Left ventricle myocardium superior (tissue), 1 donor: ENCODE measurements at places on chromosomes 2 and 18. TPM values are rescaled to one million over a fixed set of nuclear protein-coding genes. Genes with fewer than 3 reads are reported as not detected.

The ODC1 gene
- total RNA-seq: 26.4 TPM

The PDE11A gene
- total RNA-seq: 4.4 TPM

DNA sequence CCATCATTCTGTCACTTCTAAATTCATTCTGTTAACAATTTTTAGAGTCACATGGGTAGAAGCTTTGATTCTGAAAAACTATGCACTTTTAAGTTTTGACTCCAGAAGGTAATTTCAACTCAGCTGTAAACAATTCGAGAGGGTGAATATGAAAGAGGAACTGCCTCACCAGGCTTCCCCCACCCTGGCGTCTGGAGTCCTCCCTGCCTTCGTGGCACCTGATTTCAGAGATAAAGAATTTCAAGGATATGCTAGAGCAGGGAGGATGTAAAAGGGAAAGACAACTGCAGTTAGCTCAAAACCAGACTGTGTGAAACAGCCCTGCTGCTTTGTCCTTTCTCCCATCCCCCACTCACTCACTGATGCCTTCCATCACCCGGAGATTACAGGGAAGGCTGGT lies 40.7 kb downstream of the ONECUT2 start:
- no peak for DNase-seq

- no peak for DNase-seq
These were observed 163.0 kb downstream of the PRKCE start for GRCh38 chr2:45814488-45814887.

DNA sequence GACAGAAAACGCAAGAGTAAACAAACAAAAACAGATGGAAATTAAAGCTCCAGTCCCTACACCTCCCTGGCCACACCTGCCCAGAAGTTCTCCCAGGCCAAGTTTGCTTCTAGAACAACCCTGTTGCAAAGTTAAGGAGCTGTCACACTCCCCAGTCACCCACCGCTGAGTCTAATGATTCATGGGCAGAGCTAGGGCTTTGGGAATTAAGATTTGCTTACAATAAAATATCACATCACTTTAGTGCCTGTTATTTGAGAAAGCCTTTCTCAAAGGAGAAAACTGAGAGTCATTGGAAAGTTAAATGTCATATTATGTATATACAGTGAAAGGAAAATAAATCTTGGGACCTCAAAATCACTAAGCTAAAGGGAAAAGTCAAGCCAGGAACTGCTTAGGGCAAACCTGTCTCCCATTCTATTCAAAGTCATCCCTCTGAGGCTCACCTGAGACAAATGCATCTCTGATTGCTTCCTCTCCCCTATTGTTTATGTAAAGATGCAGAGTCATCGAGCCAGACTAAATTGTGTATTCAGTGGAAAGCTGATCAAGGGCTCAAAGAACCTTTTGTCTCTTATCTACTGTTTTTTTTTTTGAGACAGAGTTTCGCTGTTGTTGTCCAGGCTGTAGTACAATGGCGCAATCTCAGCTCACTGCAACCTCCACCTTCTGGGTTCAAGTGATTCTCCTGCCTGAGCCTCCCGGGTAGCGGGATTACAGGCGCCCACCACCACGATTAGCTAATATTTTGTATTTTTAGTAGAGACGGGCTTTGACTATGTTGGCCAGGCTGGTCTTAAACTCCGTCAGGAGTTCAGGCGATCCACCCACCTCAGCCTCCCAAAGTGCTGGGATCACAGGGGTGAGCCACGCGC lies 2.8 kb downstream of the CRYGB start:
- DNase-seq: no peak

- DNase-seq: no peak
These were observed 24.9 kb downstream of the KCMF1 start for GRCh38 chr2:84995826-84996225.

GRCh38 chr18:12455496-12455895 lies 47.8 kb downstream of the PRELID3A start:
- DNase-seq: no peak

DNA sequence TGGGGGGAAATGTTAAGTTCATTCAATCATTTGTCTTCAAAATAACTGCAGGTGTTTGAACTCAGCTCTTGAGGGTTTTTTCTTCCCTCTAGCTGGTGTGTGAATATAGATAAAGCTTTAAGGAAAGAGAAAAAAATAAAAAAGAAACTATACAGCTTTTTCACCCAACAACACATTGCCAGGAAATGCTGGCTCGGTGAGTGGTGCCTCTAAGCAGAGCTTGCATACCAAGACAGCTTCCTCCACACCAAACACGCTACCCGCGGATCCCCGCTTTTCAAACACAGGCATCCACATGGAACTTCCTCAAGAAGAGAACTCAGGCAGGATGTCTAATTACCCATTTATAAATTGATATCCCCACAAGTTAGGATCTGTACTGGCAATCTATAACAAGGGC lies 69.8 kb upstream of the TANK start:
- no peak for DNase-seq

DNA sequence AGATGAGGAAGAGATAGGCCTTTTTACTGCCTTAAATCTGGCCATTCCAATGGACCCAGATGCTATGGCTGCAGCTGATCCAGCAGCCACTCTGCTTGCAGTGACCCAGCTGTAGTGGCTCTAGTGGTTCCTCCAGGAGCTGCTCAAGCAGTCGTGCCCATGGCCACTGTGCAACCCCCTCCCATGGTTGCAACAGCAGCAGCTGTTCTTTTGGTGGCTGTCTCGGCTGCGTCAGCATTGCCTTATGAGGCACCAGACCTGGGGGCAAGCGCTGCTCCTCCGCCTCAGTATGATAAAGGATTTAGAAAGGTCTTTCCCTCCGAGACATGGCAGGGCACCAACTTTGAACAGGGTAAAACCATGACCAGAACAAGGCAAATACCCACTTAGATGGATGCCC lies 384.9 kb upstream of the DCC start:
- DNase-seq: no peak

DNA sequence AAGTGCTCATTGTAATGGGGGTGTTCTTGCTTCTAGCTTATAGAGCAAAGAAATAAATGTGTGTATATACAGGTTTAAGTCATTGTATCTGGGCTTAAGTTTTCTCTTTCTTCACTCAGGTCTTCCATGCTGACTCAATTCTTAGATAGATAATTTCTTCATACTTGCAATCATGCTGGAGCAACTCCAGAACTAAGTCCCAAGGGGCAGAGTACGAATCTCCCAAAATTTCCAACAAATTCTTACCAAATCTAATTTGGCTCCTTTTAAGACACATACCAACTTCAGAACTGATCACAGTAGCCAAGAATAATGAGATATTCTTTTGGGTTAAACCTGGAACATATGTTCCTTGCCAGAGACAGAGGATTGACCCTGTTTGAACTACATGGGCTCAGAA lies 4.3 kb upstream of the SPAG16 start:
- no peak for DNase-seq
